ENCODE measurements at places on chromosomes 5 and 9.

- DNase-seq = no peak
These were observed 56.6 kb downstream of the CFAP90 start for GRCh38 chr5:7794311-7794710.

DNA sequence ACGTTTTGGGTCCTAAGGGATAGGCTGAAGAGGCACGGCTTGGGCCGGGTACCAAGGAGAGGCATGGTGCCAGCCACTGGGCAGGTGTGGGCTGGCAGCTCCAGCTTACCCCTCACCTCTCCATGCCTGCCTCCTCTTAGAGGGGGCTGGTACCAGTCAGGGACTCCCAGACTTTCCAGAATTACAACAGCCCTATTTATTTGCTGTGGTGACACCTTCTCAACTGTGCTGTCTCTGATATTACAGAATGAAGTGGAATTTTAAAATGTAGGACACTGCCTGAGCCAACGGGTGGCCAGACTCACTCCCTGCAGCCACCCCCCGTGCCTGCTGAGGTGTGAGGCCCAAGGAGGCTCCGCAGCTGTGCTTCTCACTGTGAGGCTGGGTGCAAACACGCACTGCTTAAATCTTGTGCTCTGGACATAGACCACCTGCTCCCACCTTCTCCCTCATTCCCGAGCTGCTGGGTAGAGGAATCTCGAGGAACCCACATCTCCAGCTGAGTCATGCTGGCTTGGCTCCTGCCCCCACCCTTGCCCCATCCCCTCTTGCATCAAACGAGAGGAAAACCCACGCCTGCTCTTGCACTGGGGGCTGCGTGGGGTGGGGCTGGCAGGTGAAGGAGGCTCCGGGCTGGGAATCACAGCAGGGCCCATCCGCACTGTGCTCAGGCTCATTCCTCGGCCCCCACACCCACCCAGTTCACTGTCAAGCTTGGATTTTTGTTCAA, 47.9 kb downstream of the PRRT1B start:
- no peak for DNase-seq

DNA sequence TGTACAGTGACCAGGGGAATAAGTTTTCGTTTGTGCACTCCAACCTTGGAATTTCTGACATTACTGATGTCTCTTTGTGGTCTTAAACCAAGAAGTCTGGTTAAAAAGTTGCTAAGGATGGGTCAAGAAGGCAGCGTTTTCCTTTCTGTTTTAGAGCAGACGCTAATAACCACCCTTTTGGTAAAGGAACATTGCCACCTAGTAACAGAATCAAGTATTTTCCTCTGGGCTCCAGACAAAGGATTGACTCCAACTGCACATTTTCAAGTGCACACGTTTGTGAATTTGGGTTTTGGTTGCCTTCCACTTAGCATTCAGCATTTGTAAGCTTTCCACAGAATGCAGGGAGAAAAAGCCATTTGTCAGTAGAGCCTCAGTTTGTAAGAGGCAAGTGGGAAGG, 22.2 kb upstream of the CEP78 start:
- DNase-seq = peak; percentile 30

DNA sequence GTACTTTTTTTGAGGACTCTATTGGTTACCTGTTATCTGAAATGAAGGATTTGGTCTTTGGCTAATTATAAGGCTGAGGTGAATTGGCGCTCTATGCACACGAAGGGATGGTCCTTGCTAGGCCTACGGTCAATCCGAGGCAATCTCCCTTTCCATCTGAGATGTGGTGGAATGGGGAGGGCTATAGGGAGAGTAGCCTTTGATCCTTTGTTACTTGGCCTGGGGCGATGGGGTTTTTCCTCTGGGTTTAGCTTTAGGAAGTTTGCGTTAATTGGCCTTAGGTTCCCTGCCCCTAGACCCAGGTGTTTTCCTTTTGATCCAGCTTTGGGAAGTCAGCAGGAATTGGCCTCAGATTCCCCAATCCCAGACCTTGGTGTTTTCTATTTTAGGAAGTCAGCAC, 102.1 kb upstream of the C9orf72 start:
- no peak for DNase-seq

GRCh38 chr5:126568206-126568755, 26.7 kb downstream of the ALDH7A1 start:
- DNase-seq = no peak

DNA sequence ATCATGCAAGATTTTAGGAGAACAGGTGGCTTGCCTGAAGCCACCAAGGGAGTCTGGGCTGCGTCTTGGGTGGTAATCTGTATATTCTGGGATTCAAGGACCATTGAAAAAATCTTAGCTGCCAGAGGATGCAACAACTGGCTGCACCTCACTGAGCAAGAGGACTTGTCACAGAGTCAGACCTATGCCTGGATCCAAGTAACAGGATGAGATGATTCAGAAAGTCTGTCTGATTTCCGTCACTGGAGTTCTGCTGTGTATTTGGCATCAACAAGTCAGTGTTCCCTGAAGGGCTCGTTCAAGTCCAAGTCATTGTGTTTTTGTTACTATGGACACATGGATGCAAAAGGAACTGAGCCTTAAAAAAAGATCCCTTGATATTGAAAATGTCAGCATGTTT, 37.8 kb upstream of the CARTPT start:
- DNase-seq = no peak

- DNase-seq = peak; percentile 36
These were observed 27.3 kb upstream of the ZSWIM6 start for GRCh38 chr5:61304590-61305381.

Measured in CD4-positive, CD25-positive, alpha-beta regulatory T cell (primary cell).